ENCODE measurements at places on chromosomes 12 and 14.

- DNase-seq: no peak
Measured at GRCh38 chr12:80211671-80212070, 112.3 kb downstream of the OTOGL start.

DNA sequence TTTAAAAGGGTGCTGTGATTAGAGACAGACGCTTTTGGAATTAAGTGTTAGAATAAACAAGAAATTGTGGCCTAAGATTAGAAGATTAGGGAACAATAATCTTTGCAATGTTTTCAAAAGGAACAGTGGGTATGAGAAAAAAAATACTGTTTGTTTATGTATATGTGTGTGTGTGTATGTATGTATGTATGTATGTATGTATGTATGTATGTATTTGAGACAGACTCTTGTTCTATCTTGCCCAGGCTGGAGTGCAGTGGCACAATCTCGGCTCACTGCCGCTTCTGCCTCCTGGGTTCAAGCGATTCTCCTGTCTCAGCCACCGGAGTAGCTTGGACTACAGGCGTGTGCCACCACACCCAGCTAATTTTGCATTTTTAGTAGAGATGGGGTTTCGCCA lies 81.6 kb downstream of the TRAFD1 start:
- DNase-seq: no peak

DNA sequence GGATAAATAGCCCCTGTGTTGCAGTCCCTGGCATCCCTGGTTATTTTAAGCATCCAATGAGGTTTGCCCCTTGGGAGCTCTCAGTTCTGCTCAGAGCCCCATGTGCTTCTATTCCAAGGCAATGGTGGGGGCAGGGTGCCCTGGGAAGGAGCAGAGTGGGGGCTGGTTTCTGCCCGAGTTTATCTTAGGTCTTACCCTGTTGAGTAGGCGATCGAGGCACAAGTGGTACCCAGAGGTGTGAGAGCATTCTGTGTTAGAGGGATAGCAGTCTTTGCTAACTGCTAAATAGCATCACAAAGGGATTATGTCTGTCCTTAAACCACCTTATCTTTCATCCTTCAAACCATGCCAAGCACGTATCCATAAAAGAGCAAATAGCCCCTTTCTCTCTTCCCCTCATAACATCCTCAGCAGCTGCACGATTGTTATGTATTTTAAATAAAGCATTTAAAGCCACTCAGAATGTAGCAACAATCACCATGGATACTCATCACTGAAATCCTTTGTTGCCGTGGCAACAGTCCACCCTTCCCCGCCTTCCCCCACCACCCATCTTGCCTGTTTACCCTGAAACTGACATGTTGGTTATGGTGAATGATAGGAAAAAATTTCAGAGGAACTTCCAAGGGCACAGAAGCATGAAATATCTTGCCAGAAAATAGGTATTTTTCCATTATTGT lies 139.3 kb downstream of the PTPN11 start:
- DNase-seq: no peak

DNA sequence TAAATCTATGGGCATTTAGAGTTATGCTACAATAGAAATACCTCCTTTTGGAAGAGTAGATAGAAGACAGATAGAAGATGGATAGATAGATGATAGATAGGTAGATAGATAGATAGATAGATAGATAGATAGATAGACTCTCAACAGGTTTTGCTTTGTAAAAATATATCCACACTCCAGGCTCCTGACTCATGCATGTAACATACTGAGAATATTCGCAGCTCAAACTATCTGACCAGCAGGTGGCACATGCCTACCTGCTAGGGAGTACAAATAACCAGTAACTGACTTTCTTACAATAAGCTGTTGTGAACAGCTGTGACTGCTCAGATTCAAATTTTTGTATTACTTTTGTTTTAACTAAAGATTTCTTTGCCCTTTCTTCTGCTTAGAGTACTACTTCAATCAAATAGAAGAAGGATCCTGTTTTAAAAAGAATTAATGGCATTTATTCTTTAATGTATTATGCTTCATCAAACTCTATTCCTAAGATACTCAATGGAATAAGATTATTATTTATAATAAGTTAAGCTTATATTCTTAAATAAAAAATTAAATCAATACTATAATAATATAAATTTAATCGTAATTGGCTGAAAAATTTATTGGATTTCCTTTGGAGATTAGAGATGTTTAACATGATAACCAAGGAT lies 15.8 kb upstream of the CPNE8 start:
- peak; percentile 13 for DNase-seq

GRCh38 chr12:125214289-125214688 lies 149.1 kb downstream of the AACS start:
- no peak for DNase-seq

GRCh38 chr12:1993871-1994371 lies 10.3 kb downstream of the DCP1B start:
- no peak for DNase-seq

DNA sequence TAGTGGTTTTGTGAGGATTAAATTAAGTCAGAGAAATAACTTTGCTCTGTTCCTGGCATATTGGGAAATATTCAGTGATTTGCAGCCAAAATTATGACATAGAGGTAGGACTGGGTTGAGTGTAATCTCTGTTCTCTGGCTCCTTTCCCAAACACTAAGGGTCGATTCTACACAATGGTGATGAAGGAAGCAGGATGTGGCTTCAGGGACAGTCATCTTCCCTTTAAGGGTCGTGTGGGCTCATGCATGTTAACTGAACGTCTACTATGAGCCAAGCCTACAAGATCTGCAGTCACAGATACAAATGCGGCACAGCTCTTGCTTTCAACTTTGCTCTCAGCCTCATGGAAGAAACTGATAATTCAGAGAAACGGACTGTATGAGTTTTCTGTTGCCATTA lies 381.6 kb downstream of the VRK1 start:
- DNase-seq: no peak

- no peak for DNase-seq
Measured at GRCh38 chr12:97308576-97309198, 153.9 kb upstream of the RMST start.

- no peak for DNase-seq
Measured at GRCh38 chr14:98903371-98903770, 368.6 kb downstream of the BCL11B start.

GRCh38 chr14:80146941-80147340 lies 64.4 kb downstream of the DIO2 start:
- no peak for DNase-seq

GRCh38 chr14:75832621-75833297 lies 149.0 kb downstream of the TGFB3 start:
- no peak for DNase-seq

DNA sequence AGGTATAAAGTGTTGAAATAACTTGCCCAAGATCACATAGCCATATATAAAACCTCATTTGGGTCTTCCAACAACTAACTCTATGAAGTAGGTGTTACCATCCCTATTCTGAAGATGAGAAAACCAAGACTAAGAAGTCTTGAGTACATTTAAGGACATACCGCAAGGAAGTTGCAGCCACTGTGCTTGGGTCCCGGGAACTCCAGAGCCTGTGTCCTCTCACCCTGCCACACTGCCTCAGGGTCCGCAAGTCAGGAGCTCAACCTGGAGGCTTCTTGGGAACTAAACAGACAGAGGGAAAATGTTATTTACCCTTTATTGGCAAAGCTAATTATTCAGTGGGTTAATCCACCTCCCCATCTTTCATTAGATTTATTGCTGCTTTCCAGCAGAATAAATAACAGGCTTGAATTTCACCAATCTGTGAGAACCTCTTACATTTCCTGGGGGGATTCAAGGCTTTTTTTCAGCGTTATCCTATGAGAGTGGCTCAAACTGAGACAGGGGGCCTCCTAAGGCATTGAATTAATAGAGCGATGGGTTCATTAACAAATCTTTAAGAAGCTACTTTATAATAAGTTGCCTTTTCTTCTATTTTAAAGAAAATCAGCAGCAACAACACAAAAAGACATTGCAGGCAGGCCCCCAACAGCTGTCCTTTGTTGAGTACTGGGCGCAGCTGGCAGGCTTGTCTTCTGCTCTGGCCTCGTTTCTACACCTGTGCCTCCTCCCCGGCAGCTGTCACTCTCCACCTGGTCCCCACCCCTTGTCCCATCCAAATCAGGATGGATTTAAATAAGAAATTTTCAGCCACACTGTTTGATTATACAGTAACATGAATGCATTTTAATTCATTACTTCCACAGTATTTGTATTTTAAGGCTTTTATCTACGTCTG lies 25.3 kb downstream of the PHLDA1 start:
- no peak for DNase-seq

- peak; percentile 46 for DNase-seq
Measured at GRCh38 chr14:69129264-69129880, 23.5 kb downstream of the DCAF5 start.

- DNase-seq: no peak
Measured at GRCh38 chr12:67720351-67720856, 71.9 kb downstream of the DYRK2 start.

DNA sequence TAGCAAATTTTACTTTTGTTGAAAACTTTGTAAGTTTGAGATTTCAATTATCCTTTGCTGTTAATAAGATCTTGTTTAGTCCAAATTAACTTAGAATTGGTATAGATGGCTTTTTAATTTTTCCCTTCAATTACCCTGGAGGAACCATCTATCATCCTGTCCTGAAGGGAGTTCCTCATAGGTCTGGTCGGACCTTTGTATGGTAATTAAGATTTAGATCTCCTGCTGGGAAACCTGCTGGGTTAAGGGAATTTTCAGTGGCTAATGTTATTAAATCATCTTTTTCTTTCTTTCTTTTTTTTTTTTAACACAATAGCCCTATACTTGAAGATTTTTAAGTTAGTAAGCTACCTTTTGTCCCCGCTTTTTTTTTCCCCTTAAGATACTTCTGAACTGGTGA lies 63.0 kb upstream of the PRMT8 start:
- no peak for DNase-seq

- no peak for DNase-seq
Measured at GRCh38 chr14:60184905-60185555, 19.8 kb upstream of the DHRS7 start.

- no peak for DNase-seq
Measured at GRCh38 chr12:111249018-111249370, 119.9 kb downstream of the PHETA1 start.

DNA sequence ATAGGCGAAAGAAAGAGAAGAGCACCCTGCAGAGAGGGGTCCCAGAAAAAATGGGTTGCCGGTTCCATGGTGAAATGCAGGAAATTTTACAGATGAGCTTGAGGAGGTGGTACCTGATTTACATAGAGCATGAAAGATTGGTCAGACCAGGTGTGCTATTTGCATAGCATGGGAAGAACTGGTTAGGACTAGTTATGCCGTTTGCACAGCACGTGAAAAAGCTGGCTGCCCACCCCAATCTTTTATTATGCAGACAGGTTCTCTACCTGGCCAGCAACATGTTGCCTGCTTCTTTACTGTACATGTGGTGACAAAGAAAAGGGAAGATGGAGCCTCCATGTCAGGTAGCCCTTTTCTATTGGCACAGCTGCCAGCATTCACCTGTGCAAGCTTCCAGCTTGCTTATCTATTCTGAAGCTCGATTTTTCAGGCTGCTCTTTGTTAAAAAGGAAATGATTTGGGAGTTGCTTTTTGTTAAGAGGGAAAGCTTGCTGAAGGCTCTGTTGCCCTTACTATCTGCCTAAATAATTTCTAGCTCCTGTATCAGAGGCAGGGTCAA lies 62.9 kb upstream of the ELK3 start:
- DNase-seq: no peak

DNA sequence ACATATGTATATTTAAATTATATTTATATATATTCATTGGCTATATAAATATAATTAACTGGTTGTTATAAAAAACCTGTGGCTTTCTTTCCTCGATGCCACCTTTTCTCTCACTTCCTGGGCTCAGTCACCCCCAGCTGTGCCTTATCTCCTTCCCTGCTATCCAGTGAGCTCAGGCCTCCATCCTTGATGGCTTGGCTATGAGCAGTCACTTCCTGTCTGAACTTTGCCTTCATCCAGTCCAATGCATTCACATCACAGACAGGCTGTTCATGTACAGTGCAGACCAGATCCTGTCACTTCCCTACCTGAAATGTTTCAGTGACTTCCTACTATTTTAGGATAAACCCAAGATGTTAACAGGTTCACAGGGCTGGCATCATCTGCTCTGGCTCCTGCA lies 115.3 kb upstream of the PRB2 start:
- DNase-seq: no peak

Measured in stimulated activated CD4-positive, alpha-beta T cell treated with anti-CD3 and anti-CD28 coated beads, Interleukin-12 subunit alpha, Interleukin-12 subunit beta, amount 100 ng/mL, for 24 hours (primary cell).